ENCODE measurements at places on chromosomes 1 and 21.

GRCh38 chr1:196951711-196952394 lies 8.3 kb downstream of the CFHR2 start:
- no peak for DNase-seq

DNA sequence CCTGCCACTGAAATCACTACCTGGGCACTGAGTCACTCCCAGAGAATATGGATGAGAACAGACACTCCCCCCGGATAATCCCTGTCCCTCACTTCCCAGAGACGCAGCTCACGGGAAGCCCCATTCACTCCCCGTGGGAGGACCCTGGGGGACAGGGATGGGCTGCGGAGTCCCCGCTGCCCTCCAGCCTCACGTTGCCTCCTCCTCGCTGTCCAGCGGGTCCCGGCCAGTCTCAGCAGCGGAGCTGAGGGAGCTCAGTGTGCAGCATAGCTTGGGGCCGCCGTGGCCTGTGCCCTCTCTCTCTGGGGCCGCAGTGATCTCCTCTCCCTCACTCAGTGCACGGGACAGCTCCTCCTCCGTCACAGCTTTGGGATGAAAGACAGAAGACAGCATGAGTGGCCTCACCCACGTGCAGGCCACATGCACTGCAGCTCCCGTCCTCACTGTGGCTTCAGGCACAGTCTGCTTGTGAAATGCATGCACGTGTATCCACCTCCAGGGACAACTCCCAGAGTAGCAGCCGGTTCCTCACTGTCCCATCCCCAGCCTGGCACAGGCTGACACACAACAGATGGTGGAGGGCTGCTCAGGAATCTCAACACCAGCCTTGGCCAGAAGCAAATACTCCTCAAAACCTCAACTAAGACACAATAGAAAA lies 7.4 kb downstream of the CFAP410 start:
- DNase-seq, result no peak

DNA sequence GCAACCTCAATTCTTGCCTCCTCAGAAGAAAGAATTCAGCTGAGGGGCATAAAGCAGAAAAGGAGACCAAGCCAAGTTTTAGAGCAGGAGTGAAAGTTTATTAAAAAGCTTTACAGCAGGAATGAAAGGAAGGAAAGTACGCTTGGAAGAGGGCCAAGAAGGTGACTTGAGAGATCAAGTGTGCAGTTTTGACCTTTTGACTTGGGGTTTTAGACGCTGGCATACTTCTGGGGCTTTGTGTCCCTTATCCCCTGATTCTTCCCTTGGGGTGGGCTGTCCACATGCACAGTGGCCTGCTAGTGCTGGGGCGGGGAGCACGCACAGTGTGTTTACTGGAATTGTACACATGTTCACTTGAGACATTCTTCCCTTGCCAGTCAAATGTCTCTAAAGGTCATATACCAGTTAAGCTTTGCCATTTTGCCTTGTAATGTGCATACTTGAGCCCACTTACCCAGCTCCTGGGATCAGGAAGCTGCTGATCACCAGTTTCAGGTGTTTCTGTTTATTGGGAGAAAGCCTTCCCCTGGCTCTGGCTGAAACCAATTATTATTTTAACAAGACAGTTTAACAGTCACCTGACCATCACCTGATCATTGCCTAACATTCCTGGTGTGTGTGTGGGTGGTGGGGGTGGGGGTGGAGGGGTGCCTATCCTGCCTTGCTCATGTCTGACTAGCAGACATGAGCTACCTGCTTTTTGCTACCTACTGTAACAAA lies 36.2 kb downstream of the UTP25 start:
- DNase-seq, result no peak

DNA sequence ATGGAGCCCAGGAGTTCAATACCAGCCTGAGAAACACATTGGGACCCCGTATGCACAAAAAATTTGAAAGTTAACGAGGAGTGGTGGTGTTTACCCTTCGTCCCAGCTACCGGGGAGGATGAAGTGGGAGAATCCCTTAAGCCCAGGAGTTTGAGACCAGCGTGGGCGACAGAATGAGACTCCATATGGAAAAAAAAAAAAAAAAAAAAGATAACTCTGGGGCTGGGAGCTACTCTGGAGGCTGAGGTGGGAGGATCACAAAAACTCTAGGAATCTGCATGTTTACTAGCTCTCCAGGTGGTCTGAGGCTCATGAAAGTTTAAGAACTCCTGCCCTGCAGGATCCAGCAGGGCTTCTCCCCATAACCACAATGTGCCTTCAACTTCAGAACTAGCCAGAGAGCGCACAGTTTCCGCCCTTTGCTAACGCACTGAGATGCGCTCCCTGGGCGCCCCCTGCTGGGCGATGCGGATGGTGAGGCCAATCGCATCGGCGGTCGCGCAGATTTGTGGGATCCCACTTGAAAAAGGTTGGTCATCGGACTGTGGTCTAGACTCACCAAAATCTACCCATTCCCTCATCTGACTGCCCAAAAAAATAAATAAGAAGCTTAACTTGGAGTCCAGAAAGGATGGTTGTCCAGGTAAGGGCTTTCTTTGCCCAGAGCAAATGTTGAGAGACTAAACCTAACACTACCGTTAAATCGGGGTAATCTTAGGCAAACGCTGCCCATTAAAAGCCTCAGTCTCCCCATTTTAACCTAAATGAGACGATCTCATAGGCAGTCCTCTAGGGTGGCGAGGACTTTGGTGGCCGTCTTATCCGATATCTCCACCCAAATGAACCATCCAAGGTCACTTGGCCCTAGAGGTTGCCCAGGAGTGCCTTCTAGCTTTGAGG lies 8.8 kb downstream of the ZNF683 start:
- DNase-seq, result peak; percentile 67

DNA sequence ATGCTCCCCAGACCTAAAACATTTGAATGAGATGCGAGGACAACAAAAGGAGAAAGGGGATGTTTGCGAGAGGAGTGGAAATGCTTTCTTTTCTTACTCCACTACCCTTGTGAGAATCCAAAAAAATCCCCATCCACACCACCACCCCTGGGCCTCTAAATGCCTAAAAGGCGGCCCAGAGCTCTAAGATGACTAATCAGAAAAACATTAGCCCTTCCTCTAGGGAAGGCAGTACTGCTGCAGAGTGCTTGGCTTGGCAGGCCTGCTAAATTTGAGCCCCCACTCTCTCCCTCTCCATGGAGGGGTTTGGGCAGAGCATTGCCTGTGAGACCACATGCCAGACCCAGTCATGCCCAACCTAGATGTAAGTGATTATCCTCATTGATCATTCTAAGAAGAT lies 347.9 kb downstream of the USH2A start:
- DNase-seq, result peak; percentile 68

DNA sequence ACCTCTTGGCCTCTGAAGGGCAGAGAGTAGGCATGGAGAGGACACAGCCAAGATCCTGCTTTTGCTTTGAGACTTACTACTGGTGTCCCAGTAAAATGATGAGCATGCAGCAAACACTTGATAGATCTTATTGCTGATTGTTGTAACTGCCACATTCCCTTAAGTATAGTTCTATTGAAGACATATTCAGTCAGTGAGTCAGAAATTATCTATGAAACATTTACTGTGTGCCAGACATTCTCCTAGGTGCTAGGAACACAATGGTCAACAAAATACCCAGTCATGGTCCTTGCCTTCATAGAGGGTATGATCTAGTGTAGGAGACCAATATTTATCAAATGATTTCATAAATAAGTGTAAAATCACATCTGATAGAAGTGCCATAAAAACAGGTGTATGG lies 13.6 kb downstream of the STYXL2 start:
- no peak for DNase-seq

DNA sequence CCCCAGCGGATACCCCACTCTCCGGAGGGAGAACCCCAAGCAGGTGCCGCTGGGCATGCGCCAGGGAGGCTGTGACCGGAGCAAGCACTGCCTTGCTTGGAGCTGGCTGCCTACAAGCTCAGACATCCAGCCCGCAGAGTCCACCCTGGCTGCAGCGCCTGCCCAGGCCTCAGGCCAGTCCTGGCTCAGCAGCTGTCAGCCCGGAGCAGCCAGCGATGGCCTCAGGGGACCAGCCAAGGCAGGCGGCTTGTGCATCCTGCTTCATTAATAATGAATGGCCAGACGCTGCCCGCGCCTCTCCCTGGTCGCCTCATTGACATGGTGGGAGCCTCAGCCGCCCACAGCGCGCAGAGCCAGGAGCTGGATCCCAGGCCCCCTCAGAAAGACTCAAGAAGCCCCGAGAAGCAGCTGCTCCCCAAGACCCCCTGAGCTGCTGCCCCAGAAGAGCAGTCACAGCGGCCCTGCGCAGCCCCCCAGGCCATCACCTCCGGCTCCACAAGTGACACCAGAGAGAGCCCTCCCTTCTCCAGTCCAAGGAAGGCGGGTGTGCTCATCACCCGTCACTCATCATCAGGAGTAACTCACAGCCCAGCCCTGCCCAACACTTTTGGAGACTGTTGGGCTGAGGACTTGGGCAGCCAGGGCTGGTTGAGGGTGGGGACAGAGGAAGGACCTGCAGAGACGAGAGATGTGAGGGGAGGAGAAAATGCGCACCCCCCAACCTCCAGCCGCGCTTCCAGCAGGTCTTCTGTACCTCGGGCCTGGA lies 19.6 kb downstream of the KCNAB2 start:
- no peak for DNase-seq

GRCh38 chr1:236575523-236575922 lies 28.8 kb downstream of the HEATR1 start:
- DNase-seq, result no peak

DNA sequence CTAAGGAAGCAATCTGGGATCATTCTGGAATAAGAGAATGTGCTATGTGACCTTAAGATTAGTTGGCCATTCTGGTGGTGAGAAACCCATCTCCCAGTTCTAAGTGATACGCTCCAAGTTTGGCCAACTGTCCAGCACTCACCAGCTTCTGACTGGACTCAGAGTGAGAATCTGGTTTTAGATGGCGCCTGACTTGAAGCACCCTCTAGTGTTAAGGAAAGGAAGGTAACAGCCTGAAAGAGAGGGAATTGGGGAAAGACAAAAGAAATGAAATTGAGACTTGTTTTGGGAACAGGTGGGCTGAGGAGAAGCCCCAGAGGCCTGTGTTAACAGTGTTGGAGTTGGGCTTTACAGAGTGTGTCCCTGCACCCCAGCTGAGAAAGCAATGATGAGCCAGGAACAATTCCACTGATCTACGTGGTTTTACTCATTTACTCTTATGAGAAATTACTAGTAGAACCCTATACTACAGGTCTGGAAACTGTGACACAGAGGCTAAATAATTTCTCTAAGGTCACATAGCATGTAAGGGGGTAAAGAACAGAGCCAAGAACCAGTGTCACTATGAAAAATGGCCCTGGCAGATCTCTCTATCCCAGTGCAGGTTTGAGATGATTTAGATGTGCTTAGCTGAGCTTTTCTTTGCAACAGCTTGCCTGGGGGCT lies 9.3 kb upstream of the FCAMR start:
- DNase-seq, result peak; percentile 14

- no peak for DNase-seq
Observed at GRCh38 chr1:98842241-98842640, 162.4 kb downstream of the PLPPR5 start.

DNA sequence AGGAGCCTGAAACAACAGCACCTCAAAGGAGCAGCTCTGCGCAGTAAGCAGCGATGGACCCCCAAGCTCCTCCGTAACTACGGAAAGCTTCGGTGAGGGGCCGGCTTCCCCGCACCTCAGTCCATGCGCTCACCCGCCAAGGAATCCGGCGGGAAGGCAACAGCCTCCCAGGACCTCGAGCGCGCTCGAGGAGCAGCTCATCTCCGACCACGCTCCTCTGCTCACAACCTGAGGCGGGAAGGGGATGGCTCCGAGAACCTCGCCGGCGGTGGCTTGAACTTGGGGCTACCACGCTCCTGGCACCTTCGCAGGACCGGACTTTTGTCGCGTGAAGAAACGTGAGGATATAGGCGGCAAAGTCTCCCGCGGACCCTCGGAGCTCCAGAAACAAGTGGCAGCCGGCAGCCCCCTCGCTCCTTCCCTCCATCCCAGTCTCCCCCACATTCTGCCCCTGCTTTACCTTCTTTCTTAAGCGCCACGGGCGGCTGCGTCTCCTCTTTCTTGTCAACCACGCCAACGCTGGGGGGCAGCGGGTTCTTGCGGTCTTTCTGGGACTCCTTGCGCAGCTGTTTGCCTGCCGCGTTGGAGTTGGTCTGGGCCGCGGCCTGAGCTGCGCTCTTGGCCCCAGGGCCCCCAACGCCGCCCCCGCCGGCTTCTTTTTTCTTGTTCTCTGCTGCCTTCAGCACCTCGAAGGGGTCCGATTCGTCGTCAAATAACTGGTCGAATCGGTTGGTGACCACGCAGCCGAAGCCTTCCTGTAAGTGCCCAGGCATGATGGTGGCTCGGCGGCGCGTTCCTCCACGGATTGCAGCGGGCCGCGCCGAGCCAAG lies 459 bp downstream of the SERBP1 start:
- DNase-seq, result peak; percentile 7

GRCh38 chr21:41431788-41432548 lies 5.9 kb downstream of the MX1 start:
- DNase-seq, result no peak

DNA sequence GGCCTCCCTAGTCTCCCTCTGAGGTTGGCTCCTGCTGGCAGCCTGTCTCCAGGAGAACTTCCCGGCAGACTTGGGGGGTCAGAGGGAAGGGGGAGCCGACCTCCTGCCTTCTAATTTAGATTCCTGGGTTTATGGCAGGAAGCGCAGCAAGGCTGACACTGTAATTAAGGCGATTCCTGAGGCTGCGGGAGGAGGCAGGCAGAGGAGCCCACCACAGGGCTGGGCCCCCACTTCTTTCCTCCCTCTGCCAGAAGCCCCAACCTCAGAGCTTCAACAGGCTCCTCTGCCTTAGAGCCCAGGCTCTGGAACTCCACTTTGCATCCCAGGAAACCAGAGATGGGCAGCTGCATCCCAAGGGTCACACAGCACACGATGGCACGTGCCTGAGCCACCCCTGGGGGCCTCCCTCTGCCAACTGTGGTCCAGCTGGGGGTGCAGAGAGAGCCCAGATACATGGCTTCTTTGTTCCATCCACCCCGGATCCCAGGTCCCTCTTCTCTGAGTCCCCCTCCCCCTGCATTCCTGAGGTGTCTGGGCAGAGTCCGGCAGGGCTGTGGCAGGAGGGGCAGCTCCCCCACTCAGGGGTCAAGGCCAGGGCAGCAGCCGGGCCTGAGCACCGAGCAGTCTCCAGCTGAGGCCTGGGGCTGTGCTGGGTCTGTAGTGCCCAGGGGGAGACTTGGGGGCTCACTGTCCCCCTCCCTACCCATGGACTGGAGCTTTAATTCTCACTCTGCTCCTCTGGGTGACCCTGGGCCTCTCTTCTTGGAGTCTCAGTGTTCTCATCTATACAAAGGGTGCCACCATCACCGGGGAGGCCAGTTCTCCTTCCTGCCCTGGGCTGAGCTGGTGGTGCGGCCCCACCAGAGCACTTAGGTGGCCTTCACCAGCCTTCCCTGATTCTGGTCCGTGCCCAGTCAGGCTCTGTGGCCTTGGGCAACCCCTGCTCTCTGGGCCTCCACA lies 39.4 kb upstream of the FAM131C start:
- DNase-seq, result peak; percentile 49

DNA sequence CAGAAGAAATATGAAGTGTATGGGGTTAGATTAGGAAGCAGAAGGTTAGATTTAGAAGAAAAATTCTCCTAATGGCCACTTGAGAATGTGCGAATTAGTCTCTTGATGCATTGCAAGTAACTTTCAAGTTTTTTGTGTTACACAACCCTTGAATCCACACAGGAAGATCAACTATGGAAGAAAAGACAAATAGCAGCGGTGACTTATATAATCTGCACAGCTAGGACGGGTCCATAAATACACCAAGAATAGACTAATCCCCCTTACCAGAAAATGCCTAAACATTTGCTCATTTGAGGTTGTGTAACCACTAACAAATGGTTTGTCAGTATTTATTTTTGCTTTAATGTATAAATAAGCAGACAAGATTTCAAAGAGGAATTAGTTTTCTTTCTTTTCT lies 182.6 kb downstream of the TGFB2 start:
- peak; percentile 68 for DNase-seq

- no peak for DNase-seq
Observed at GRCh38 chr1:150545486-150546032, 3.6 kb upstream of the ADAMTSL4 start.

GRCh38 chr1:54872036-54872331 lies 15.0 kb downstream of the DHCR24 start:
- no peak for DNase-seq
